ENCODE measurements at places on chromosomes 6 and 20. TPM values are rescaled to one million over a fixed set of nuclear protein-coding genes. Genes with fewer than 3 reads are reported as not detected.

Gene CBFA2T2
- polyA plus RNA-seq, result 21.7 TPM

Gene CTSZ
- 0.78 TPM for polyA plus RNA-seq

Gene TRIM10
- not detected for polyA plus RNA-seq

Gene HLA-G
- not detected for polyA plus RNA-seq

Gene GTSF1L
- not detected for polyA plus RNA-seq

Gene COL11A2
- polyA plus RNA-seq, result 20.2 TPM

Gene OOEP
- not detected for polyA plus RNA-seq

Gene TMEM217
- not detected for polyA plus RNA-seq

Gene SIM1
- polyA plus RNA-seq, result not detected

Gene SMIM29
- 82.1 TPM for polyA plus RNA-seq

Gene TREML2
- not detected for polyA plus RNA-seq

Gene EEF1A2
- 208 TPM for polyA plus RNA-seq

Gene ANKRD60
- not detected for polyA plus RNA-seq

Gene WFDC10B
- polyA plus RNA-seq, result not detected

Gene UBE2C
- polyA plus RNA-seq, result 2.5 TPM

Gene THBD
- polyA plus RNA-seq, result not detected

Gene PLCB1
- polyA plus RNA-seq, result 11.4 TPM

Gene GSTA2
- not detected for polyA plus RNA-seq

Gene AGPAT4
- polyA plus RNA-seq, result 42.6 TPM

Gene PDYN
- polyA plus RNA-seq, result 17.3 TPM

Gene TRDN
- polyA plus RNA-seq, result not detected

Gene MAVS
- polyA plus RNA-seq, result 5.4 TPM

Gene PDCD2
- 139 TPM for polyA plus RNA-seq

Gene RNF144B
- 0.15 TPM for polyA plus RNA-seq

Gene TUBB1
- polyA plus RNA-seq, result not detected

Gene VSTM2L
- polyA plus RNA-seq, result 22.1 TPM

Gene SLC13A3
- polyA plus RNA-seq, result 8.3 TPM

Gene RIOK1
- polyA plus RNA-seq, result 27.4 TPM

Gene BANF2
- not detected for polyA plus RNA-seq

Gene SIGLEC1
- not detected for polyA plus RNA-seq

Gene ASCC3
- 13.2 TPM for polyA plus RNA-seq

Gene MRAP2
- 1.4 TPM for polyA plus RNA-seq

Gene MUC21
- polyA plus RNA-seq, result not detected

Gene SLC2A10
- polyA plus RNA-seq, result not detected

Gene ATP6V1G2
- 56.7 TPM for polyA plus RNA-seq

Gene ID1
- polyA plus RNA-seq, result 26.3 TPM

Gene FAM217A
- not detected for polyA plus RNA-seq

Gene UST
- polyA plus RNA-seq, result 7.5 TPM

Gene DAAM2
- 0.62 TPM for polyA plus RNA-seq

Gene GABRR1
- 0.36 TPM for polyA plus RNA-seq

Gene TMEM74B
- 155 TPM for polyA plus RNA-seq

Gene DOK5
- 5.6 TPM for polyA plus RNA-seq

Gene PI16
- polyA plus RNA-seq, result 0.56 TPM

Gene LZTS3
- polyA plus RNA-seq, result 42.0 TPM

Gene GPR6
- 7.3 TPM for polyA plus RNA-seq

Gene UNC5CL
- 1.0 TPM for polyA plus RNA-seq

Gene CFB
- polyA plus RNA-seq, result 0.97 TPM

Gene CFAP61
- 0.42 TPM for polyA plus RNA-seq

Gene DHX16
- polyA plus RNA-seq, result 31.9 TPM

Gene ADAM33
- not detected for polyA plus RNA-seq

Gene SLC52A3
- polyA plus RNA-seq, result not detected

Gene FAM184A
- 41.9 TPM for polyA plus RNA-seq

Gene EFCAB8
- polyA plus RNA-seq, result not detected

Gene GPR63
- 1.2 TPM for polyA plus RNA-seq

Gene NAA20
- 43.9 TPM for polyA plus RNA-seq

Gene NKAPL
- not detected for polyA plus RNA-seq

Gene TBC1D32
- polyA plus RNA-seq, result 33.2 TPM

Gene SLC16A10
- 3.7 TPM for polyA plus RNA-seq

Gene C6orf58
- 0.52 TPM for polyA plus RNA-seq

Gene NECAB3
- 20.3 TPM for polyA plus RNA-seq
